ENCODE measurements at places on chromosomes 4 and X. TPM values are rescaled to one million over a fixed set of nuclear protein-coding genes. Genes with fewer than 3 reads are reported as not detected.

- no peaks in the 10 kb centered on the region for H3K27me3 ChIP-seq
- DNase-seq = no peak
- H3K4me1 ChIP-seq = peaks cover 7% of the 10 kb centered on the region
- no peak overlapping the region for H3K4me3 ChIP-seq
- H3K36me3 ChIP-seq = peaks cover 42% of the 10 kb centered on the region
Observed at GRCh38 chrX:1596676-1597344, 5.4 kb downstream of the AKAP17A start.

GRCh38 chr4:57614257-57614932 lies 504.2 kb upstream of the IGFBP7 start:
- H3K27ac ChIP-seq = no peak overlapping the region
- no peaks in the 10 kb centered on the region for H3K36me3 ChIP-seq
- H3K27me3 ChIP-seq = no peaks in the 10 kb centered on the region

- no peaks in the 10 kb centered on the region for H3K4me1 ChIP-seq
- H3K27me3 ChIP-seq = no peaks in the 10 kb centered on the region
- H3K36me3 ChIP-seq = no peaks in the 10 kb centered on the region
- no peak for DNase-seq
- H3K27ac ChIP-seq = no peak overlapping the region
Observed at GRCh38 chr4:53121264-53121865, 244.5 kb downstream of the SCFD2 start.

Gene IGSF1
- total RNA-seq = not detected

- no peak for DNase-seq
- no peak overlapping the region for H3K4me3 ChIP-seq
- H3K36me3 ChIP-seq = no peaks in the 10 kb centered on the region
- no peaks in the 10 kb centered on the region for H3K4me1 ChIP-seq
- H3K27me3 ChIP-seq = no peaks in the 10 kb centered on the region
- H3K27ac ChIP-seq = no peak overlapping the region
Observed at GRCh38 chr4:108919226-108919893, 156.5 kb upstream of the ETNPPL start.

DNA sequence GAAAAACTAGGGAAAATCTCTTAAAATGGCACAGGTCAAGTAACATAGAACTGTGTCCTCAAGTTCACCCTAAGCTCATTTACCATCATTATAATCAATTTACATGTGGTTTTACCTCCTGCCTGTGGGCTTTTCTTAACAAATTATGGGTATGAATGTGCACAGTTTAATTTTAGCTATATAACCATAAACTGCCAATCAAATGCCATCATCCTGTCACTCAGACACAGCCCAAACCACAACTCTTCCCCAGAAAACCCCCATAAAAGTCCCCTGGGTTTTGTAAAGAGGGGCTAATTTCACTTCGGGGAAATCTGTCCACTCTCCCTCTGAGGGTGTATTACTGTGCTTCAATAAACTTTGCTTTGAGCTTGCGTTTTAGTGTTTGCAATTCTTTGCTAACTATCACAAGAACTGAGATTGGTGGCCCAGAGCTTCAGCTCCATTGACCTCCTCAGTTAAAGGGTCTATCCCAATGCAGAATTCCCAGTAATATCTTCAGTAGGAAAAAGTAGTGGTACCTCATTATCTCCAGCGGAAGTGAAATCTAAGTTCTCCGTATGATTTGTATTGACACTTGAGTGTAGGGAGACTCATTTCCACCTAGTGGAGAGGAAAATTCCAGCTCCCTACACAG lies 394.6 kb downstream of the SPOCK3 start:
- H3K27me3 ChIP-seq = no peaks in the 10 kb centered on the region
- no peak overlapping the region for H3K27ac ChIP-seq
- H3K4me3 ChIP-seq = no peak overlapping the region

DNA sequence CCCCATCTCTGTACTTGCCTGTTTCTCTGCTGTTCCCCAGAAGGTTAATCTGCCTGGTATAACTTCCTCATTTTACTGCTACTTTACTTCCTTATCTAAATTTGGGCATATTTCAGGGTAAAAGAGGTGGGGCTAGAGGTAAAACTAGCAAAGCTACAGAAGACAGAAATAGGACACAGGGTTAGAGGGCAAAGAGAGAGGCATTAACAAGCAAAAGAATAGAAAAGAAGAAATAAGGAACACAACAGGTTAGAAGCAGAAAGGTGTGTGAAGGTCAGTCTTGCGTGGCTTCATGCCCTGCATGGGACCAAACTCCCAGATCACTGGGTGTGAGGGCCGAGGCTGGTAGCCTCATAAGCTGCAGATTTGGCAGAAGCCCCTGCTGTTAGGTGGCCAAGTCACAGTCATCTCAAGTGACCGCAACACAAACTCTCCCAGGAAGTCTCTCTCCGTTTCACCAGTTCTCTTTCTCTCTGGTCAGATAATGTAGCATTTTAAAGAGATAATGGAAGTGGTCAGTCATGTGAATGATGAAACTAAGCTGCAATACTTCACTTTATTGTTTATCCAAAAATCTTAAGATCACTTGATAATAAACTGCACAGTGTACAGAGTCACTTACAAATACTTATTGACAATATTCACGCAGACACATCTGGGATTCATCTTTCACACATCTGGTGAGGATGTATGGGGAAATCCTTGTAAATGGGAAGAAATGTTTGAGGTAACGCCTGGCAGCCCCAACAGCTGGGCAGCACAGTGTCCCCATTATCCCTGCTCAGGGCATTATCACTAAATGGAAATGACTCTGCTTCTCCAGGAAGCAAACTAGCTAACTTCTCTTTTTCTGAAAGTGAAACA lies 16.4 kb downstream of the TMEM154 start:
- H3K27me3 ChIP-seq = no peaks in the 10 kb centered on the region
- DNase-seq = no peak
- H3K36me3 ChIP-seq = no peaks in the 10 kb centered on the region
- no peak overlapping the region for H3K27ac ChIP-seq
- H3K4me3 ChIP-seq = no peak overlapping the region
- H3K4me1 ChIP-seq = peaks cover 4% of the 10 kb centered on the region

GRCh38 chr4:61246034-61246433 lies 45.9 kb downstream of the ADGRL3 start:
- H3K4me3 ChIP-seq = no peak overlapping the region
- no peak overlapping the region for H3K27ac ChIP-seq
- no peaks in the 10 kb centered on the region for H3K4me1 ChIP-seq
- H3K27me3 ChIP-seq = no peaks in the 10 kb centered on the region
- DNase-seq = no peak

Gene SSX1
- not detected for total RNA-seq

- no peak overlapping the region for H3K4me3 ChIP-seq
- no peak for DNase-seq
- no peaks in the 10 kb centered on the region for H3K36me3 ChIP-seq
- H3K27me3 ChIP-seq = no peaks in the 10 kb centered on the region
- H3K27ac ChIP-seq = no peak overlapping the region
Observed at GRCh38 chrX:98203800-98204199, 1320.1 kb downstream of the RPA4 start.

Gene ANK2
- 1.1 TPM for total RNA-seq

GRCh38 chrX:71953946-71954345 lies 43.3 kb downstream of the NHSL2 start:
- no peaks in the 10 kb centered on the region for H3K27me3 ChIP-seq
- H3K4me1 ChIP-seq = no peaks in the 10 kb centered on the region
- H3K4me3 ChIP-seq = no peak overlapping the region
- no peak overlapping the region for H3K27ac ChIP-seq

Gene FGA
- total RNA-seq = not detected

Gene ADH1C
- total RNA-seq = not detected

Gene PRKG2
- total RNA-seq = 3.4 TPM
